Right ventricle myocardium superior (tissue), 1 donor: ENCODE measurements at places on chromosomes 6 and 20.

GRCh38 chr6:44512868-44513741, 125.6 kb downstream of the CDC5L start:
- no peak for DNase-seq

- no peak for DNase-seq
Observed at GRCh38 chr6:120493505-120493904, 840.8 kb downstream of the TBC1D32 start.

DNA sequence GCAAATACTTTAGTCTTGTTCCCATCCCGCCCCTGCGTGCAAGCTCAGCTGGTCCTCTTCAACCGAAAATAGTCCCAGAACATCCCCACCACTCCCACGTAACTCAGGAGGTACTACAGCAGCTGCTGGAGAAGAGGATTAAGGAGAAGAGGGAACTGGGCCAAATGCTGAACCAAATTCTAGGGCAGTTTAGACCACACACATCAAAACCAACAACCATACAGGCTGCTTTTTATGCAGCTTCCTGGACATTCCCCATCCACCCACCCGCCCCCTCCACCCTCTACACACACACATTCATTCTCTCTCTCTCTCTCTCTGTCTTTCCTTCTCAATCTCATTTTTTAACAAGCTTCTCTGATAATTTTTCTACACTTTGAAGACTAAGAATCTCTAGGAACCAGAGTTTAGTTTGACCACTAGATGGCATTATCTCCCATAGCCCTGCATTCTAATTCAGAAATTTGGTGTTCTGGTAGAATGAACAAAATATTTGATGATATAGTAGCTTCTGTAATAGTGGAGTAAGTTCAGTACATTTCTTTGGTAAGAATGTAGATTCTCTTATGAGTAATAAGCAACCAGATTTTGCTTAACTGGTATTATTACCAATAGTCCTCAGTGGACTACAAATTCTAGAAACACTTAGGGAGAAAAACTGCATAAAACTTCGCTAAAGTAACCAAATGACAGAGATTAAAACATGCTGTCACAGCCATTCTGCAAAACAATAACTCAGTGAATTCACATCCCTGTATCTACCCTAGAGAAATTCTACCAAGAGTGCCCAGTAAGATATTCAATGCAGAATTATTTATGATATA, 52.1 kb upstream of the BEND6 start:
- DNase-seq = no peak

GRCh38 chr6:56849896-56850295, 105.0 kb upstream of the BEND6 start:
- DNase-seq = no peak

DNA sequence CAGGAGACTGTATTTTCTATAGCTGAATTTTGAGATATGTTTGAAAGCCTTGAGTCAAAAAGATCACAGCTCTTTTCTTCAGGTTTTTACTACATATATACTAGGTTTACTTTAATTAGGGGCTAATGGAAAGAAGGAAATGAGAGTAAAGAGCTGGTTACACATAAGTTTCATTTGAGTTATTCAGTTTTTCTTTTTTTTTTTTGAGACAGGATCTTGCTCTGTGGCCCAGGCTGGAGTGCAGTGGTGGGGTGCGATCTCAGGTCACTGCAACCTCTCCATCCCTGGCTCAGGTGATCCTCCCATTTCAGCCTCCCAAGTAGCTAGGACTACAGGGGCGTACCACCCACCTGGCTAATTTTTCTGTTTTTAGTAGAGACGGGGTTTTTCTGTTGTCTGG, 4.8 kb downstream of the ARFGEF2 start:
- no peak for DNase-seq

- no peak for DNase-seq
Observed at GRCh38 chr6:109002882-109003281, 91.8 kb downstream of the SESN1 start.

DNA sequence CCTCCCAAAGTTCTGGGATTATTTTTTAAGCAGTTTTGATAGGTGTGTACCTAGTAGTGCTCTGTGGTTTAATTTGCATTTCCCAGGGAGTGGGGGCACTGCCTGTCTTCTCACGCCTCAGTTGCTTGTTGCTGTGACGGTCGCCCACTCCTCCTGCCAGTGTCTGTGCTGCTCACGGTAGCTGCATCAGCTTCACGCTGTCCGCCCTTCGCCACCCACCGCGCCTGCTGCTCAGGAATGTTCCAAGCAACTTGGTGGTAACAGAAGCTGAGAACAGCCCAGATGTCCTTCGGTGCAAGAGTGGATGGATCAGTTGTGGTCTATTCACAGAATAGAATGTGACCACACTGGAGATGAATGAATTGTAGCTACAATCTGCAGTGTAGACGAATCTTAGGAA, 22.9 kb downstream of the DNAJC5 start:
- DNase-seq = no peak

GRCh38 chr6:106537662-106538061, 91.6 kb downstream of the RTN4IP1 start:
- DNase-seq = no peak

GRCh38 chr6:3393836-3394202, 63.0 kb downstream of the SLC22A23 start:
- no peak for DNase-seq

DNA sequence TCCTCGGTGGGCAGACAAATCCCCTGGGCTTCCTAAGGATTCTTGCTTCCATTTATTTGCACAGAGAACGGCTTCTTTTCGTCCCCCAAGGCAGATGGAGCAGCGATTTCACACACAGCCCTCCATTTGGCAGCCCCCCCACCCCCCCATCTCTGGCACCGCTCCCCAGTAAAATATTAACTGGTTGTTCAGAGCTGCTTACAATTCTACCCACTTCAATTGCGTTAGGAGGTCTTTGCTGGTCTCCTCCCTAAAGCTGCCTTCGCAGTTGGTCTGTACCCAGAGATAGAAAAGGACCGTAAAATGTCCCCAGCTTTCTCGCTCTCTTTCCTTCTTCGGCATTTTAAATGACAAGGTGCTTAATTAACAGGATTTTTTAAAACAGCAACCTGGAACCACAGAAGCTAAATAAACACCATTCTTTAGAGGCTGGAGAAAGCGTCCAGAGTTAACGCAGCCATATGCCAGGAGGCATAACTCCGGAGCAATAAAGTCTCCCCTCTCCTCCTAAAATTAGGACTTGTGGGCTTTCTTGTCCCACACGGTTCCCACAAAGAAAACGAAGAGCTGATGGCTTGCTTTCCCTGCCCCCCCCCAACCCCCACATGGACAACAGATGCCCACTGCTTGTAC, 1.7 kb upstream of the ZMYND8 start:
- no peak for DNase-seq

DNA sequence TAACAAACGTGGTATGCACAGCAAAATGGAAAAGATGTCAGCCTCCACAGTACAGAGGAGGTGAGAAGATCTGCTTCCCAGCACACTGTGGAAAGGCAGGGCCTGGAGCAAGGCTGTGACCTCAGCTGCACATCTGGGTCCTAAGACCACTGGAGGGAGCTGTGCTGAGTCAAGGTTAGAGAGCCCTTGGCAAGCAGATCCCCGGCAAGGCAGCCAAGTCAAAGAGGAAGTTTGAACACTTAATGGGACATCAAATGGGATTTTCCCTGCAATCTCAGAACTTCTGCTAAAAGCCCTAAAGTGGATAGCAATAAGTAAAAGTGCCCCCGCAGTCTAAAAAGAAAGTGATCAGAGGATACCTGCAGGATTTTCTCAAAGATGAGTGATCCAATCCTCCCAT, 39.5 kb downstream of the UNC5CL start:
- peak; percentile 77 for DNase-seq

GRCh38 chr6:119647309-119647708, 297.7 kb upstream of the MAN1A1 start:
- no peak for DNase-seq

- DNase-seq = no peak
Observed at GRCh38 chr20:31948008-31948407, 3.8 kb downstream of the PDRG1 start.

DNA sequence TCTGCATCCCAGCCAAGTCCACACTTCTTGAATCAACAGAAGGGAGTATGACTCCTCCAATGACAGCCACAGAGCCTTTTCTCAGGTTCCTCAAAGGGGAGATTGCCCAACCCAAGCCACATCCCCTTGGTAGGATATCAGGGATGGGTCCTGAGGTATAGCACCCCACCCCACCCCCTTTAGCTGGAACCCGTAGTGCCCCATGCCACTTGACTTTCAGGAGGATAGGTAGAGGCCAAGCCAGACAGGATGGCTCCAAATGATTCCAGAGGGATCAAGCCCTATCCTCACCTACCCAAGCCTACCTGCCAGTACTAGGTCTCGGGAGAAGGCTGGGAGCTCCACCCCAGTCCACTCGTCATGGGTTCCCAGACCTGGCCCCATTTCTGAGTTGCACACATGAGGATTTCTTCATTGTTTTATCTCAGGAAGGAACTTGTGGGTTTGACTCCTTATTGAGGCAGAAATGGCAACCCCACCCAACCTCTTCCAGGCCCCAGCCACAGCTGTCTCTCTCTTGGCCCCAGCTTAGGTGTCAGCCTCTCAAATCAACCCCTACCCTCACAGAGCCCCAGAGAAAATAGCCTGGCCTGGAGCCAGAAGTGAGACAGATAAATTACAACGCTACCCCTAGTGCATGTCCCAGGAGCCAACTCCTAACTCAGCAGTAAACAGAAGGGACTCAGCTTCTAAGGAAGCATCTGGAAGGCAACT, 3.6 kb downstream of the CCND3 start:
- DNase-seq = peak; percentile 52

- no peak for DNase-seq
Observed at GRCh38 chr20:25249198-25249931, 1.5 kb downstream of the PYGB start.

GRCh38 chr6:44381739-44382138, 5.8 kb upstream of the CDC5L start:
- DNase-seq = no peak

- DNase-seq = peak; percentile 49
Observed at GRCh38 chr20:23889775-23890187, 10.2 kb upstream of the CST5 start.

DNA sequence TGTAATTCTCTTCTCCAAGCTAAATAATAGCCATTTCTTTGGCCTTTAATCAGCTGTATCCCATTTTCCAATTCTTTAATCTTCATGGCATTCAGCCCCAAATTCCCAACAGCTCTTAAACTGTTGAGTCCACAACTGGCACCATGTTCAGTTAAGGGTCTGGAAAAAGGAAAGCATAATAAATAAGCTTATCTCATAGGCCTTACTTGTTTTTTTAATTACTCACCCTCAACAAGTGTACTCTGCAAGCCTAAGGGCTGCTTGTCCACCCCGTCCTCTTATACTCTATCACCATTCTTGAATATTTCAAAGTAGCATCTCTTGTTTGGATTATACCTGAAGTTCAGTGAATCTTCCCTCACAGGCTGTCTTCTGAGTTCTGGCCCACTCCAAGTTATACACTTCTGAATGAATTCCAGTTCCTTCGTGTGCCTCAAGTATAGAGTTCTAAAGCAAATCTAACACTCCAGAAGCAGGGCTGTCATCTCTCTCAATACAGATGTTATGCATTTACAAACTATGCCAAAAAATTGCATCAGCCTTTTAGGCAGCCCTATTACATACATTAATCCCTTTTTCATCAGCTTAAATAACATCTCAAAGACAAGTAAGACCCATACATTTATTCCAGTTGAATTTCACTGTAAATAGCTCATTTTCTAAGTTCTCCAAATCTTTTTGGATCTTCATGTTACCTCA, 98.7 kb downstream of the COL21A1 start:
- DNase-seq = no peak

GRCh38 chr20:46549188-46549972, 1.1 kb downstream of the OCSTAMP start:
- no peak for DNase-seq

DNA sequence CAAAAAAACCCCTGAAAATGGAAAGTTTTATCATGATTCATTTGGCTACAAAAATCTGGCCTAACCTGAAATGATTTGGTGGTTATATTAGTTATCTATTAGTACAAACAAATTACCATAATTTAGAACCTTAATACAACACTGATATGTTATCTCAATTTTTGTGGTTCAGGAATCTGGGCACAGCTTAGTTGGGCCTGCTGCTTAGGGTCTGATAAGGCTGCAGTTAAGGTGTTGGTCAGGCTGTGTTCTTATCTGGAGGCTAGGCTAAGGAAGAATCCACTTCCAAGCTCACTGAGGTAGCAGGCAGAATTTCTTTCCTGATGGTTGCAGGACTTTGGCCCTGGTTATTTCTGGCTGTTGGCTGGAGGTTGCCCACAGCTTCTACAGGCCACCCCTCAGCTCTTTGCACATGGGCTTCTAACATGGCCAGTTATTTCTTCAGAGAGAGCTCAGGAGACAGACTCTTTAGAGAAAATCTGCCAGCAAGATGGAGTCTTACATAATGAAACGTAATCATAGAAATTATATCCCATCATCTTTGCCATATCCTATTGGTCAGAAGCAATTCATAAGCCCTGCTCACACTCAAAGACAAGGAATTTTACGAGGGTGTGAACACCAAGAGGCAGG, 11.4 kb downstream of the TRIM38 start:
- no peak for DNase-seq

- DNase-seq = peak; percentile 72
Observed at GRCh38 chr6:127342946-127343808, at the start of gene ECHDC1. Gene ECHDC1 (minus strand): TSS chr6:127343609. CDS start chr6:127331028, 12,581 bp downstream.

DNA sequence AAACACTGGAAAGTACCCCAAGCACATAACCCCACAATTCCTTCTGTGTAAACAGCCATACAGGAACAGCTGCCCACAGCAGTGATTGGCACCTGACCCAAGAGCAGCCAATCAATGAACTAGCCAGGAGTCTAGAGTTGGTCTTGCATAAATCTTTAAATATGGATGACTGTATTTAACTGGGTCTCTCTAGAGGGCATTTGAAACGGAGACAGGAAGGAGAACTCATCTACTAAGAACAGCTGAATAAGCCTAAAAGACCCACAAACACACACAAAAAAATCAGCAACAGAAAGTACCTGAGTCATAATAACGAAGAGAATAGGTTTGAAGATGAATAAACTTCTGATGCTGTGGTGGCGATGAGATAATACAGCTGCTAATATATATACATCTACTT, 49.0 kb upstream of the ASF1A start:
- no peak for DNase-seq

DNA sequence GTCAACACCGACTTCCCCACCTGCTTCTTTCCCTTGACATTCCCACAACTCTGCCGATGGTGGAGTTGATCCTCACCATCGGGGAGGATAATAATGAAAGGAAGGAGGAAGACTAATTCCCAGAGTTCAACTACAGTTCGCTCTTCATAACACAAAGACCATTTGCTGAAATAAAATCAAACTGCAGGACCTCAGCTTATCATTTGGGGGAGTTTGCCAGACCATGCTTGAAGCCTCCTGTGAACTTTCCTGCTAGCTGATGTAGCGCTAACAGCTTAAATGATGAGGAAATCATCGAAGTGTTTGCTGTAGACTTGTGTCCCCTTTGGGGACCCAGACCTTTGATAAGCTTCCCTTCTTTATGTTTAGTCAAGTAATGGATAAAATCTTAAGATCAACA, 26.2 kb downstream of the PROKR2 start:
- no peak for DNase-seq
